ENCODE measurements at places on chromosomes 12 and 14.

DNA sequence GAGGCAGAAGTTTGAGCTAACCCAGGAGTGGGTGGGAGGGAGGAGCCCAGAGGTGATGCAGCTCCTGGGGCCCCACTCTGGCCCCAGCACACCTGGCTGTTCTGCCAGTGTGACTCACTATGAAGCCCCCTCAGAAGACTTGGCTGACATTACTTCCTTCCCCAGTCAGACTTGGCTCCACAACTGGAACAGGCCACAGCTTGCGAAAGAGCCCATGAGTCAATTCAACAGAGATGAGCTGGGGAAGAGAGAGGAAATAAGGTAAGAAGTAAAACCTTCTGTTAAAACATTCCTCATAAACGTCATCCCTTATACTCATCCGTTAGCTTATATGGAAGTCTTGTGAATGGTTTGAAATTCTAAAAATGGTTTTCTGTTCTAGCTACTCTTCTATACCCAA lies 245.9 kb downstream of the ADAMTS20 start:
- DNase-seq = peak; percentile 75

DNA sequence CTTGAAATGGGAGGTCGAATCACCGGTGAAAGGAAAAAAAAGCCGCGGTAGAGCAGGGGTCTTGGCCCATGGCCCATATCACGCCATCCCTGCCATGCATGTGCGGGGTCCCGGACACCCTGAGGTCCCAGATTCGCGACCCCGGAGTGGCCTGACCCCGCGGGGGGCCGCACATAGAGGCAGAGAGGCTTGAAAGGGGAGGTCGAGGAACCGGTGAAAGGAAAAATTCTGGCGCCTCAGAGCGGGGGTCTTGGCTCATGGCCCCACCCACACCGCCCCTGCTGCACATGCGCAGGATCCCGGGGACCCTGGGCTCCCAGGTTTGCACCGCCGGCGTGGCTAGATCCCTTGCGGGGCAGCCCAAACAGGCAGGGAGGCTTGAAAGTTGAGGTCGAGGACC lies 319.8 kb downstream of the ALG10 start:
- DNase-seq = no peak

DNA sequence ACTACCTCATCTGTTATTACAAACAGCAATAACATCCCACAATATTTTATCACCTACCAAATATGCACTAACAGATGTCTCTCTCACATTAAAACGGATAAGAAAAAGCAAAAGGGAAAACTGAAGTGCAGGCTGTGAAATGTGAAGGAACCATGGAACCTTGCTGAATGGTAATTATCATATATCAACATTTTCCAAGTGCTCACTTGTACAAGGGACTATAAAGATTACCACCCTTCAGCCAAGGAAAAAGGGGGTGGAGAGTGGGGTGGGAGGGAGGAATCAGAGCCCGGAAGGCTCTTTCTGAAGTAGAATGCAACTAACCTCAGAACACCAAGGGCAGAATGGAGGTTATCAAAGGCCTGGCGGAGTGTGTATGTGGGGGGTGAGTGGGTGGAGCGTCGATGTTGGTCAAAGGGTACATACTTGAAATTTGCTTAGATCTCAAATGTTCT lies 1.2 kb downstream of the SNX6 start:
- peak; percentile 32 for DNase-seq

- DNase-seq = peak; percentile 69
Observed at GRCh38 chr12:20631711-20632110, 63.4 kb upstream of the SLCO1C1 start.

DNA sequence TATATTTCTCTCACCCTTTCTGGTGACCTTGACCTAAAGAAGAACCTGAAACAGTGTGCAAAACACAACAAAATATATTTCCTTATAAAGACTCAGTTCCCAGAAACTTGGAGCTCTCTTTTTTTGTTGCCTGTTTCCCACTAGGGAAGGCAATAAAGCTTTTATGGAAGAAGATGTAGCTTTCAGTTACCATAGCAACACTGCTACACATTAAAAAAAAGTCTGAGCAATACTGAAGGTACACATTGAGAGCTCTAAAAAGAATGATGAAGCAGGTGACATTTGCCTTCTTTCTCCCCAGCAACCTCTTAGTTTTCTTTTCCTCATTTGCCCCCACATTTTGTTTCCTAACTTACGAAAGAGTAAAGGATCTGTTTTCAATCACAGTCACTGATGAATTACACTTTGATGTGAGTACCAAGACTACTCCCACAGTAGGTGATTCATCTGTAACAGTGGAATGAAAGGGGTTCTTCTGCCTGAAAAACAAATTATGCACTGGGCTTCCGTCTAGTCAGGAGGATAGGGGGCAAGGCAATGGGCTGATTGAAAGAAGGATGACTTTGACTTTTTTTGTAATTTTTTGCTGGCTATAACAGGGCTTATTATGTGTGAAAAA lies 1.1 kb upstream of the CATSPERB start:
- peak; percentile 57 for DNase-seq

DNA sequence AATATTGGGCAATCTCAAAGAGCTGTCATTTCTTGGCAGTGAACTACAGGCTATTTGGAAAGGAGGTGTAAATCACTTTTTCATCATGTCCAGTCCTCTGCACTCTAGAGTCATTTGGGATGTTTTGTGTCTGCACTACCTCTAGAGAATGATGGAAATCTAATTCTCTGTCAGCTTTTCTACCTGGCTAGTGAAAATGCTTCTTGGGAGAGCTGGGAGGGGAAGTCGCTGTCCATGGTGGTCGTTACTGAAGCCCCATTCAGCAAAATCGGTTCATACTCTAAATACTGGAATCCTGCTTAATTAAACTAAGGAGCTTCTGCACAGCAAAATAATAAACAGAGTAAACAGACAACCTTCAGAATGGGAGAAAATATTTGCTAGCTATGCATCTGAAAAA lies 251.8 kb downstream of the APAF1 start:
- no peak for DNase-seq

DNA sequence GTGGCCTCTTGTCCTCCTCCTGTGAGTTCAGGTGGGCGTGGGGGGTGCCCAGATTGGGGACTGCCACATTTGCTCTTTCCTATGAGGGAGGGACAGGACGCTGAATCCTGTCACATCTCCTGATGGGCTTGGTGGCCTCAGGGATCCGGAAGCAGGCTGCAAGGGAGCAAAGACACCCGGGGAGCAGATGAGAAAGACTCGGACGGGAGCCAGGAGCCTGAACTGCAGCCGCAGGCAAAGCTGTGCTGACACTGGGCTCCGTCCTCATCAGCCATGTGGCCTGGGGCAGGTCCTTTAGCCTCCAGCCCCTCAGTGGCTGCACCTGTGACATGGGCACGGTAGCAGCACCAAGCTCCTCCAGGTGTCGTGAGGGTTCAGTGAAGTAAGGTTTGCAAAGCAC lies 40.8 kb upstream of the RFLNA start:
- no peak for DNase-seq

DNA sequence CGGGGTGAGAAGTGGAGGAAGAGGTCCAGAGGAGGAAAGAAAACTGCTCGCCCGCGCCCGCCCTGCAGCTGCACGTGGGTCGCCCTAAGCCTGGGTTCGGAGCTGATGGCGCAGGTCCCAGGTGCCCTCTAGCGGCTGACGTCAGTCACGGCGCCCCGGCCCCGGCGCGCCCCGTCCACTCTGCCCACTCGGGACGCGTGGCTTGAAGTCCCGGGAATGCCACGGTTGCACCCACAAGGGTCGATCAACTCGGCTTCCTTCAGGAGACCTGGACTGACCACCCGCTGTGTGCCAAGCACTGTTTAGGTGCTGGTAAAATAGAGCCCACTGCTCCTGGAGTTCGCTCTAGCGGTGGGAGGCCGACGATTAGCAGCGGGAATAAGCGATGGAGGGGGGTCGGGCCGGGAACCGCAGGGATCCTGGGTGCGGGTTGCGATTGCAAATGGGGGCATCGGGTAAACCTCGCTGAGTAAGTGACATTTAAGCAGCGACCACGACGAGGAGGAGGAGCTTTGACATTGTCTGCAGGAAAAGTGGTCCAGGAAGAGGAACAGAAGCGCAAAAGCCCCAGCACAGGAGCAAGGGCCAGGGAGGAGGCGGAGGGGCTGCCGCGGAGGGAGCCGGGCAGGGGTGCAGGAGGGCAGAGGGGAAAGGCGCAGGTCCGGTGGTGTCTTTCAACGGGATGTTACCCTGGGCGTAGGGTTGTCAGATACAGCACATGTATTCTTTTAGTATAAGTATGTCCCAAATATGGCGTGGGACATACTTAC lies 5.1 kb upstream of the ZNF839 start:
- peak; percentile 83 for DNase-seq

DNA sequence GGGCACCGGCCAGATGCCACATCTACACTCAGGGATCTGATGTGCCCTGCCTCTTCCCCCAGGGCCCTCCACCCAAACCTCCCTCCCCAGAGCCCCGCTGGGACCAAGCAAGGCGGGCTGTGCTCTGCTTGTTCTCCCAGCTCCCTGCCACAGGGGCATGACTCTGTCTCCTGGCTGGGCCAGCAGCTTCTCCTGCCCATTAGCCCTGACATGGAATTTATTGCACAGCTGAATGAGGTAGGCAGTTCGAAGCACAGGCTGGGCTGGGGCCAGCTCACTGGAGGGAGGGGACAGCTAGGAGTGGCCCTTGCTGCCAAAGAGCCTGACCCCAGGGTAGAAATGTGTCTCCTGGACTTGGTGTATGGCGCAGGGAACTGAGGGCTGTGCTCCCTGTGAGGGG lies 42.4 kb downstream of the ARL6IP4 start:
- no peak for DNase-seq

GRCh38 chr12:103742349-103742932 lies 98.6 kb downstream of the NT5DC3 start:
- peak; percentile 18 for DNase-seq

DNA sequence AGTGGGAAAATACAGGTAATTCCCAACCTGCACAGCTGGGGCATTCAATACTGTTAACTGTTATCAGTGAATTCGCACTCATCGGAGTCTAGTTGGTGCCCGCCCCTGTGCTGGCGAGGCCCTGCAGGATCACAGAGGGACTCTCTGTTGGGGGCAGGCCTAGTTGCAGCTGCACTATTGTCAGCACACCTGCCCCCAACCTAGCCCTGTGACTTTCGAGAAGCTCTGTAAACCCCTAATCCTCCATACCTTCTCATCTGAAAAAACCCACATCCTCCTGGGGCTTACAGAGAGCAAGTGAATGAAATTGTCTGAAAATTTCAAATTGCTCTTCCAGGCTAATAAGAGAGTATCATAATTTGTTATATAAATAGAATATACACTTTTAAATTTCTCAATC lies 132.2 kb upstream of the NUDT4 start:
- no peak for DNase-seq

- DNase-seq = peak; percentile 54
Observed at GRCh38 chr12:47729233-47729632, 3.9 kb upstream of the ENDOU start.

DNA sequence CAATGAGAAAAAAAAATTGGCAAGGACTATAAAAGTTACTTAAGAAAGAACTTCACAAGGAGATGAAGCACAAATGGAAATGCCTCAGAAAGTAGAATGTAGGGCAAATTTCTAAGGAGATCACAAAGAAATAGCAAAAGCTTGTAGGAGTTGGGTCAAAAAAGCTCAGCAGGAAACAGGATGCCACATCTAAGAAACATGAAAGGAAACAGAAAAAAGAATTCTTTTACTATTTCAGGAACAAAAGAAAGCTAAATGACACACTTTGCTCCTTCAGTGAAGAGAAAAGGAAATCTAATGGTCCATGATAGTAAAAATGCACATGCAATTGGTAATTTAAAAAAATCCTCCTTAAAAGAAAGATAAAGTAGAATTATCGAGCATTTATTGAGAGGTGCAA lies 452.1 kb upstream of the GARIN6 start:
- no peak for DNase-seq

DNA sequence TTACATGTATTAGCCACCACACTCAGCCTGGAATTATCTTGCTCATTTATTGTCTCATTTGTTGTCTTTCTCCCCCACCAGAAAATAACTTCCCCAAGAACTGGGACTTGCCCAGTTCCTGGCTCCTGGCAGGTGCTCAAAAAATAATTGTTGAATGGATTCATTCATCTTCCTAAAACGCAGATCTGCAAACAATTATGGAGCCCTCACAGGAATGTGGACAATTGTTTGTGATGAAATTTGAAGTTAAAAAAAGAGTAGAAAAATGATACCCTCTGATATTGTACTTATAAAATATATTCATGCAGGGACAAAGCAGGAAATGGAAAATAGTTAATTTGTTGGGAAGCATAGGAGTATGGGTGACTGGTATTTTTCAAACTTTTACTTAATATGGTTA lies 60.7 kb upstream of the MAP1LC3B2 start:
- peak; percentile 96 for DNase-seq

- no peak for DNase-seq
Observed at GRCh38 chr14:23399136-23399535, 8.9 kb downstream of the MYH6 start.

DNA sequence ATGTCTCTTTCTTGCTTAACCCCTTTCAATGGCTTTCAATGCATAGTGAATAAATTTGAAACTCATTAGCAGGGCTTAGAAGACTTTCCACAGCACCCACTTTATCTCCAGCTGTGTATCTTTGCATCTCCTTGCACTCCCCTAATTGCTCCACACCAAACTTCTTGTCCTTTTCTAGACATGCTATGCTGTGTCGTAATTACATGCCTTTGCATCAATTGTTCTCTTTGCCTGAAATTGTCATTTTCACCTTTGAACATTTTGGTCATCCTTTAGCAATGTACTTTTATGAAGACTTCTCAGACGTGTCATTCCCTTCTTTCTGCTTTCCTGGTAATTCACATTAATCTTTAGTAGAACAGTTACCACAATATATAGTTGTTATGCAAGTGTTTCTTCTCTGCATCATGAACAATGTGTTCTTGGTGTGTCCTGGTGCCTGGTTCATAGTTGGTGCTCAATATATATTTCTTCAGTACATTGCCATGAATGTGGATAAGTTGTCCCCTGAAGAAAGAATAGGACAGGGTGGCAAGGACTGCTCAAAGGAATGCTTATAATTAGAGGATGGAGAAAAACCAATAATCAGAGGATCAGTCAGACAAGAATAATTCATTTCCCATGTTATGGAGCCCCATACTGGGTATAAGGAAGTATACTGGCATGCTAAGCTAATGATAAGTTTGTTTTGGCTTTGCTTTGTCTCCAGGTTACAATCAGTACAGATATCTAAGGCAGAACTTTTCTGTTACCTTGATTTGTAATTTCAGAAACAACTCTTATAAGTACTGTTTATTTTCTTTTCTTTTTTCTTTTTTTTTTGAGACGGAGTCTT lies 27.2 kb downstream of the ARF6 start:
- peak; percentile 25 for DNase-seq

DNA sequence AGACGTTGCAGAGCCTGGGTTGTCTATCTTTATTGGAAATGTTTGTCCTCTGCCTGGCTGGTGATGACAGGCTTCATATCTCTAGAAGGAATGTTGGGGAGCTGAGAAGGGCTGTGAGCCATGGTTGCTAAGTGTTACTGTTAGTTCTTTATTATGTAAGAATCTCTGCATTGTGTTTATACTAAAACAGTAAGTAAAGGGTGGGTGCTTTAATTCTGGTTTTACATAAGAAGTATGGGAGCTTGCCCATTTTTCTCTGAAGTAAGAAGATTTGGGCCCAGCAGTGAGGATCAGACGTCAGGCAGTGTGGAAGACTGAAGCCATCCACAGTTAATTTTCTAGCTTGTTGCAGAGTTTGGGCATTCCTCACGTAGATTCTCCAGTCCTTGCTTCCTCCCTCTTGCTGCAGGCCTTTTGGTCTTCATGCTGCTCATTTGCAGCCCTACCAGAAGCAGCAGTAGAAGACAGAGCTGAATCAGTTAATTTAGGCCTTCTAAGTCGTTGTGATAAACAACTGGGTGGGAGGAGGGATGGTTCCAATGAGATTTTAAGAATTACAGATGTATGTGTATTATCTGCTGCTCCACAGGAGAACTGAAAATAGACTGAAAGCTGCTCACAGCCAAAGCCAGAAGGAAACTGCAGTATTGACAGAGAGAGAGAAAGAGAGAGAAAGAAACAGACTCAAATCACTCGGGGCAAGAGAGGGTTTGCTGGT lies 21.4 kb downstream of the WNT5B start:
- DNase-seq = peak; percentile 65

All from AG10803 (cell line).